ENCODE measurements at places on chromosomes 4 and X. TPM values are rescaled to one million over a fixed set of nuclear protein-coding genes. Genes with fewer than 3 reads are reported as not detected.

DNA sequence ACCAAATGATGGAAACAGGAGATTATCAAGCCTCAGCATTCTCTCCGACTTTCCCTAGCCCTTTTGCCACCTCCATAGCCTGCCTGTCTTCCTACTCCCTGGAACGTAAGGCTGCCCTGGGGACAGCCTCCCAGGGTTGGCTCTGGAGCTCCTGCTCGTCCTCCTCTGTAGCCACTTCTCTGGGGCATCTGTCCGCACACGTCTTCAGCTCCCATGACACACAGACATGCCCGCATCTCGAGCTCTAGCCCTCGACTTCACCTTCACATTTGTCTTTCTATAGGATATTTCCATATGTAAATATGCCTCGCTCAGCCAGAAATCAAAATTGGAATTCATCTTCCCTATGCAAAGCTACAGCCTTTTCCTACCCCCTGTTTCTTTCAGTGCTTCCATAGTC, 67.7 kb downstream of the TSC22D3 start:
- no peak for DNase-seq

GATA1 gene
- not detected for total RNA-seq

TRIM60 gene
- not detected for total RNA-seq

DNA sequence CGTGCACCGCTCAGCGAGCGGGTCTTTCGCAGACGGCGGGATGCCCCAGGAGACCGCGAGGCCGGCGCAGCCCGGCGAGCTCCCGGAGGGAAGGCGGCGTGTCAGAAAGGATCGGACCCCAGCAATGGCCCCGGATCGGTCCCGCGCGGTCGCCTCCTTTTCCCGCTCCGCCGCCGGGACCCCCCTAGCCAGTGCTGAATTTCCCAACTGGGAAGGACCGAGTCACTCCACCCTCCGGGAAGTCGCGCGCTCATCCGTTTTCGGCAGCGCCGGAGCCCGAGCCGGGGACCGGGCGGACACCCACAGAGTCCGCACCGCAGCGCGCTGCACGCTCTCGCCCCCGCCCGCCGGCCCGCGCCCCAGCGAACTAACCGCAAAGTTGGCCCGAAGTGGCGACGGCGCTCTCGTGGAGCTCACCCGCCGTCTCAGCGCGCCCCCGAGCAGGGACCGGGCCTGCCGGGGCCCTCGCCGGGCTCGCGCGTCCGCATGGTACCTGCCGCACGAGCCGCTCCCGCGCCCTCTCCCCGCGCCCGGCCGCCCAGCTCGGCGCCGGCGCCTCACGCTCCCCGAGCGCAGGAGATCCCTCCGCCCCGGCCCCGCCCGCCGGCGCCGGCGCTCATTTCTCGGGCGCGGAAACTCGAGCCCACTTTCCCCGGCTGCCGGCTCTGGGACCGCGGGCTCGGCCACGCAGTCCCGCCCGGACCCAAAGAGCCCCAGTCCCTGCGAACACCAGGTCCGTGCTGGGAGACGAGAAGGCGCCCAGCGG, at the start of gene FAT1:
TSS of gene FAT1 (minus strand) at position 565 of the 766 bp plus-strand sequence. CDS start 14,029 bp downstream, outside the sequence.
- DNase-seq: no peak

GRCh38 chr4:156295676-156296195, 342.1 kb upstream of the CTSO start:
- DNase-seq: no peak

DNA sequence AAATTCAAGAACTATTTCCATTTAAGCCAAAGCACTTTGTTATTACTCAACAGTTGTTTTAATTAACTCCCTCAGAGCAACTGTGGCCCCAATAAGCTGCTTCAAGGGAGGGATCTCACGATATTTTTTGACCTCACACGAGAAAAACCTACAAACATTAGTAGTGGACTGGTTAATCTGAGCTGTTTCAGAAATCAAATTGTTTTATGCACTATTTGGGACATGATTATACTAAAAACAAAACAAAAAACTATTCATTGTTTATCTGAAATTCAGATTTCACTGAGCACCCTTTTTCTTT, 74.3 kb downstream of the DCHS2 start:
- no peak for DNase-seq

DNA sequence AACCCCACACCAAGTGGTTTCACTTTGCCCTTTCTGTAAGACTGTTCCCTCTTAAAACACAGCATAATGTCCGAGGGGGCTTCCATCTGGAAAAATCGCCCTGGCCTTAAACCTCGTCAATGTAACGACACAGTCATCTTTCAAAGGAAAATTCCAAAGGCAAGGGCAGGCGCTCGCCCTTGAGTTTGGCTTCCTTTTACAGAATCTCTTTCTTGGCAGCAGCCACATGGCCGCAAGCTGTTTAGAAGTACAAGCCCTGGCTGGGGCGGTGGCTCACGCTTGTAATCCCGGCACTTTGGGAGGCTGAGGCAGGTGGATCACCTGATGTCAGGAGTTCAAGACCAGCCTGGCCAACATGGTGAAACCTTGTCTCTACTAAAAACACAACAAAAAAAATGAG, 27.1 kb upstream of the GRPEL1 start:
- DNase-seq: no peak

- DNase-seq: no peak
Observed at GRCh38 chr4:100746141-100746739, 228.4 kb upstream of the EMCN start.

DNA sequence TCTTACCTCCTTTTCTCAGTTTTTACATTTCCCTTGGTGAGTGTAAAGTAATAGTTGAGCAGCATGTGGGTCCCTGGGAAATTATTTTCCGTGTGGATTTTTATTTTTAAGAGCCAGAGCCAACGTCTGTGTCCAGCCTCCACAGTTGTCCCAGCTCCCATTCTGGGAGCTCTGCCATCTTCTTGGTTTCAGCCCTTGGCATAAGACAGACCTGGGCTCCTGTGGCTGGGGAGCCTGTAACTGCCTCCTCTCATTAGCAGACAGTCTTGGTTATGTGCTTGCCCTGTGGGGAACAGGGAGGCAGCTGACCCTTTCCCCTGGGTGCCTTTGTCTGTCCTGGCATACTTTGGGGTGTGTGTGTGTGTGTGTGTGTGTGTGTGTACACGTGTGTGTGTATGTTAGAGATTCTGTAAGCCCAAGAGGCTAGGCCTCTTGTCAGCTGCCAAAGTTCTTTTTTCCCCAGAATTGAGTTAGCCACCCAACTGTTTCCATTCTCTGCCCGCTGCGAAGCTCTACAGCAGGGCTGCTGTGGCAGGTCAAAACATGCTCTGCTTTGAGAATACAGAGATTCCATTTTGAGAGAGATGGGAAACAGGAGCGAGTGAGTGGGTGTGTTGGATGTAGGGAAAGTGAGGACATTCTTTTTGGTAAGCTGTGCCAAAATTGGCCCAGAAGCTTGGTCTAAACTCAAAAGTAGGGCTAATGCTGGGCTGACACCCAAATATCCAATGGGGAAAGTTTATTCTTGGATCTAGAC, 140.7 kb downstream of the TMEM164 start:
- no peak for DNase-seq

- DNase-seq: no peak
Observed at GRCh38 chr4:23717528-23718248, 172.2 kb downstream of the PPARGC1A start.

- DNase-seq: no peak
Observed at GRCh38 chr4:118834070-118834469, 1.9 kb downstream of the SEC24D start.

- no peak for DNase-seq
Observed at GRCh38 chrX:69136546-69137331, 28.5 kb downstream of the PJA1 start.

BEX5 gene
- 2.2 TPM for total RNA-seq

GRCh38 chr4:143270256-143270838, 66.3 kb upstream of the GAB1 start:
- DNase-seq: no peak

GRCh38 chr4:112492321-112492720, 23.7 kb downstream of the NEUROG2 start:
- no peak for DNase-seq

GRCh38 chrX:43581167-43581566, 74.9 kb upstream of the MAOA start:
- DNase-seq: no peak

- no peak for DNase-seq
Observed at GRCh38 chr4:74114234-74114633, 15.2 kb upstream of the CXCL2 start.

- no peak for DNase-seq
Observed at GRCh38 chr4:72875138-72875537, 194.4 kb downstream of the COX18 start.

- no peak for DNase-seq
Observed at GRCh38 chr4:23888421-23889319, 1.2 kb downstream of the PPARGC1A start.

SPANXC gene
- not detected for total RNA-seq

MAGEC3 gene
- not detected for total RNA-seq

ANOS1 gene
- 0.02 TPM for total RNA-seq

LAP3 gene
- total RNA-seq: 149 TPM

GRCh38 chrX:4320436-4320947, 607.0 kb upstream of the PRKX start:
- no peak for DNase-seq

CENPVL1 gene
- total RNA-seq: not detected

DNA sequence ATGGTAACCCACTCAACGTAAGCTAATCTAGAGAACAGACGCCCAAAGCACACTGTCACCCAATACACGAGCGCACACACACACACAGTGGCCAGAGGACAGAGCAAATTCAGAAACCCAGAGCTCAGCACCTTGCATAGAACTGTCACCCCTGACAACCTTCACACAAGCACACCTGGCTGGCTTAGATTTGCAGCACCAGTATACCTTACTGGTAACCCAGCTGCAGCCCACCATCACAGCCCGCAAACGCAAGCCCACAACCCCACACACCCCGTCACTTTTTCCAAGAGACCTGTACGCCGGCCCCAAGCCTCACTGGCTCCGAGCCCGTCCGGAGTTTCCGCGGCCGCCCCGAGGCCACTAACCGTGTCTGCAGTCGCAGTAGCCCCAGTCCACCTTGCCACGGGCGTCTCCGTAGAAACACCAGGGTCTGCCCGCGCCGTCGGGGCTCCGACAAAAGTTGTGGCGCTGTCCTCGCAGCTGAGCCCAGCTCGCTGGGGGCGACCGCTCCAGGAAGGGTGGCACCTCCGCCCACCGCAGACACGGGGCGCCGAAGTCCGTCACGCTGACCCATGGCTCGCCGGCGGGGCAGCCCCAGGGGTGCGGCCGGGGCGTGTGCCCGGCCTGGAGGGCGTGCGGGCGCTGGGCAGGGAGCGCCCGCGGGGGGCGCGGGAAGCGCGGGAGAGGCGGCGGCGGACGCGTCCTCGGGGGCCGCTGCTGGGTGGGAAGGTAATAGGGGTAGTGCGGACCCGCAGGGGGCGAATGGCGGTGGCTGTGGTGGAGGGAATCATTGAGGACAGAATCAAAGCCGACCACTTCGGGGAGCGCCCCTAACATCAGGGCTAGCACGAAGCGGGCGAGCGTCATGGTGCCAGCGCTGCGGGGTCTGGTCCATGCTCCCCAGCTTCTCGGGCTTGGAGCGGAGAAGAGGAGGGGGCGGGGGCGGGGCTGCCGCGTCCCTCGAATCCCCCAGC, 664 bp downstream of the PRSS12 start:
- peak; percentile 8 for DNase-seq

BTK gene
- not detected for total RNA-seq

GRCh38 chr4:165331823-165332222, 4.4 kb downstream of the MSMO1 start:
- DNase-seq: no peak

SLC25A4 gene
- 2.2 TPM for total RNA-seq

DNA sequence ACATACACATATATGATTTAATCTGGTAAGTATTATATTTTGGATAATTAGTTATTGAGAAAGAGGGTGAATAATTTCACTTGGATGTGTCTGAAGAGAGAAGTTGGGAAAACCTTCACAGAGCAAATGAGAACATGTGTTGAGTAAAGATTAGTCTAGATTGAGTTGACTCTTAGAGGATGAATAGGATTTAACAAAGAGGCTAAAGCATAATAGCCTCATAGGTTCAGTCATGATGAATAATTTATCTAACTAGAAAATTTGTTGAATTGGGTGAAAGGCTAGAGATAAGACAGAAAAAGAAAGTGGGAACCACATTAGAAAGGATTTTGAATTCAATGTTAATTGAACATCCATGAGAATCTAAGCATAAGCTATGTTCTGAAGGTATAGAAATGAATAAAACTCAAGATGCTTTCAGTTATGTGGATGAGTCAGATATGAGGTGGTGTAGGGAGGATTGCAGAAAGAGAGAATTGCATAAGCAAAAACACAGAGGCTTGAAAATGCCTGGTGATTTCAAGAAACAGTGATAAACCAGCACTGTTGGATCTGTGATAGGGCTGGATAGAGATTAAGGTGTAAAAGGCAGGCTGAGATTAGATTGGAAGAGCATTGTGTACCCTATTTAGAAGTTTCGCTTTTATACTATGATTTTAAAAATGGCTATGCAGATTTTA, 207.6 kb upstream of the NR3C2 start:
- no peak for DNase-seq

- no peak for DNase-seq
Observed at GRCh38 chr4:183838987-183839712, 66.0 kb upstream of the STOX2 start.

DNA sequence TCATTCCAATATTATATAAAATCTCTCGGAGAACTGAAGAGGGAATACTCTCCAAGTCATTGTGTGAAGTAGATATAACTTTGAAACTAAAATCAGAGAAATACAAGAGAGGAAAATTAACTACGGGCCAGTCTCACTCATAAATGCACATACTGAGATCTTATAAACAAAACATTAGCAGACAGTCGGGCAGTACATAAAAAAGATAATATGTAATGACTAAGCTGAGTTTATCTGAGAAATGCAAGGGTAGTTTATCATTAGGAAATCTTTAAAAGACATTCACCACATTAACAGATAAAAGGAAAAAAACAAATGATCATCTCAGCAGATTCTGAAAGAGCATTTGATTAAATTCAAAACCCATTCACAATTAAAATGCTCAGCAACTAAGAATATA, 116.7 kb downstream of the NYX start:
- DNase-seq: no peak

DNA sequence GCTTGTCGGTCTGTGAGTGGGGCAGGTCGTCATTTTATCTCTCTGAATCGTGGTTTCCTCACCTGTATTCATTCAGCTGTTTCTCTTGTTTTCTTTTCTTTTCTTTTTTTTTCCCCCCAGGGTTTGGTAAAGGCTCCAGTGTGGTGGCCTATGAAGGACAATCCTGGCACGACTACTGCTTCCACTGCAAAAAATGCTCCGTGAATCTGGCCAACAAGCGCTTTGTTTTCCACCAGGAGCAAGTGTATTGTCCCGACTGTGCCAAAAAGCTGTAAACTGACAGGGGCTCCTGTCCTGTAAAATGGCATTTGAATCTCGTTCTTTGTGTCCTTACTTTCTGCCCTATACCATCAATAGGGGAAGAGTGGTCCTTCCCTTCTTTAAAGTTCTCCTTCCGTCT, 41.4 kb downstream of the MAP7D3 start:
- DNase-seq: no peak
